ENCODE measurements at places on chromosomes 12 and 14.
A peak's percentile ranks its signal among the peaks of the same experiment; 100 is the strongest.

GRCh38 chr12:120110550-120111501, 5.7 kb downstream of the RAB35 start:
- DNase-seq = no peak

- DNase-seq = no peak
Observed at GRCh38 chr12:12741660-12742059, 24.5 kb downstream of the CDKN1B start.

DNA sequence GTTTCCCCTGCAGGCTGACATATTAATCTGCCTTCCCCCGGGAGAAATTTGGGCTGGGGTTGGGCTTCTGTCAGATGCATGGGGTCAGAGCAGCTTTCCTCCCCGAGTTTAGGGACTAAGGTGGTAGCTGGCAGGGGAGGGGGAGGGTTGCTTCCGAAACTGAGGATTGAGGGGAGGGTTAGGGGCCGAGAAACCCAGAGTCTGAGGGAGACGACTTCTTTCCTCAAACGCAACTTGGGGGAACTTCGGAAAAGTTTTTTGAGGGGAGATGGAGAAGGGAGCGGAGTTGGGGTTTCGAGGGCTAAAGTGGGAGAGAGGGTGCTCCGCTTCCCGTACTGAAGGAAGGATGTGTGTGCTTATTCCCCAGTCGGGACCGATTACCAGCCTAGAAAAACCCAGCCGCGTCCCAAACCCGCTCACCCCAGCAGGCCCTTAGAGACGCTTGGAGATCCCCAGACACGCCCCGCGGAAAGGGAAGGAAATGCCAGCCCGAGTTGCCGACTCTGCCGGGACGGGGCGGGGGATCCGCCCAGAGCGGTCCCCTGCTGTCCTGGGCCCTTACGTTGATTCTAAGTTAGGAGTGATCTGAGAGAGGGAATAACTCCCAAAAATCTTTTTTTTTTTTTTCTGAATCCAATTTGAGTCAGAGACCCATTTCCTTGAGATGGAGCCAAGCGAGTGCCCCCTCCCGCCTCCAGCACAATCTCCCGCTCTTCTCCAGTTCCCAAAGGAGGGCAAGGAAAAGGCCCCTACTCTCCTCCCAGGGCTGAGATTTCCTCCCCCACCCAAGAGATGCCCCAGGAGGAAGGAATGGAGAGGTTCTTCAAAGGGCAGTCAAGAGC, 61.9 kb downstream of the SMUG1 start:
- DNase-seq = peak; percentile 49

GRCh38 chr14:93905623-93906022, 21.5 kb upstream of the FAM181A start:
- no peak for DNase-seq

Measured in fibroblast of upper back skin (primary cell).